ENCODE measurements at places on chromosomes 12 and 14. TPM values are rescaled to one million over a fixed set of nuclear protein-coding genes. Genes with fewer than 3 reads are reported as not detected.

DNA sequence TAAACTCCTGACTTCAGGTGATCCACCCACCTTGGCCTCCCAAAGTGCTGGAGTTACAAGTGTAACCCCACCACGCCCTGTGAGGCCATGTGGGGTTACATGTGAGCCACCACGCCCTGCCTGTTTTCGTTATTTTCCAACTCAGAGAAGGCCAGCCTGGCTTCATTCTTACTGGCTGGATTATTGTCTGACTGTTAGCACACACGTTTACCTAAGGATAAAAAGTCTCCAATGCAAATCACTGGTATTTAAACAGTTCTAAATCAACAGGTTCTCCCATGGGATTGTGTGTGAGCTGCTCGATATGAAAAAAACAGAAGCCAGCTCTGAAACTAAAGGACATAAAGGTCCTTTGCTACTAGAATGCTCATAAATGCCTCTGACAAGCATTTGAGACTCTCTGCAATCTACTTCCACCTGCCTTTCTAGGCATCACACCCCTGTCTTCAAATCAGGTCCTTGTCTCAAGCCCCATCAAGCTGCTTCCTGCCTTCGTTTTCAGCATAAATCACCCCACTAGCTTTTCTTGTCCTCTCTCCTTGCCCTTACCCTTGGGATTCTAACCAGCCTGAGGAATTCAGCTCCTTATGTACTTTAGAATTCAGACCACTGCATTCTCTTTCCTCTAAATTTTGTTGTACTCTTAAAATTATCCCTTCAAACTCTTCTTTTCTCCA is 265.0 kb downstream of the DUSP6 start:
- H3K4me1 ChIP-seq: peaks cover 41% of the 10 kb centered on the region
- H3K4me3 ChIP-seq: no peak overlapping the region

GRCh38 chr12:48968467-48968866 is 3.1 kb downstream of the WNT10B start:
- no peak overlapping the region for H3K27ac ChIP-seq
- no peak for DNase-seq
- peaks cover 29% of the 10 kb centered on the region for H3K27me3 ChIP-seq

- H3K27ac ChIP-seq: no peak overlapping the region
- no peak overlapping the region for H3K4me3 ChIP-seq
- H3K27me3 ChIP-seq: no peaks in the 10 kb centered on the region
- H3K36me3 ChIP-seq: no peaks in the 10 kb centered on the region
- DNase-seq: no peak
- peaks cover 4% of the 10 kb centered on the region for H3K4me1 ChIP-seq
Measured at GRCh38 chr12:80178846-80179245, 79.5 kb downstream of the OTOGL start.

DNA sequence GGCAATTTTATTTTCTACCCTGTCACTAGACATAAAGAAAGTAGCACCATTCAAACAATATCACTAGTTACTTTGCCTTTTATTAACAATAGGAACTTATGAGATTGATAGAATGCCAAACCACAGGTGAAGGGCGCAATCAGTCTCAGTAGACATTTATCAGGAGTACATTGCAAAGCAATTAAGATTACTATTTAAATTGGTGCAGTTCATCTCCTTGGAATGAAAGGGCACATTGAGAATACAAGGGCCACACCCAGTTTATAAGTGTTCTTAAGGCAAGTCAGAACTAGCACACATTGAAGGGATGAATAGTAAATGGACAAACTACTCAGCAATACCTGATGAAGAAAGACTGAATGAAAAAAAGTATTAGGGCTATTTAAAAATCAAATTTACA is 601.4 kb downstream of the C12orf50 start:
- no peaks in the 10 kb centered on the region for H3K36me3 ChIP-seq
- H3K27ac ChIP-seq: no peak overlapping the region
- H3K4me1 ChIP-seq: no peaks in the 10 kb centered on the region

- no peak overlapping the region for H3K4me3 ChIP-seq
- H3K27me3 ChIP-seq: no peaks in the 10 kb centered on the region
- H3K36me3 ChIP-seq: no peaks in the 10 kb centered on the region
- no peaks in the 10 kb centered on the region for H3K4me1 ChIP-seq
- H3K27ac ChIP-seq: no peak overlapping the region
Measured at GRCh38 chr12:100897240-100897639, 102.7 kb downstream of the ANO4 start.

- no peaks in the 10 kb centered on the region for H3K27me3 ChIP-seq
- DNase-seq: no peak
- H3K4me1 ChIP-seq: no peaks in the 10 kb centered on the region
- H3K36me3 ChIP-seq: no peaks in the 10 kb centered on the region
Measured at GRCh38 chr14:28879573-28879996, 113.0 kb downstream of the FOXG1 start.

GRCh38 chr14:24392325-24393091 is 6.3 kb upstream of the NYNRIN start:
- H3K4me1 ChIP-seq: peaks cover 31% of the 10 kb centered on the region
- DNase-seq: no peak
- H3K4me3 ChIP-seq: no peak overlapping the region

DNA sequence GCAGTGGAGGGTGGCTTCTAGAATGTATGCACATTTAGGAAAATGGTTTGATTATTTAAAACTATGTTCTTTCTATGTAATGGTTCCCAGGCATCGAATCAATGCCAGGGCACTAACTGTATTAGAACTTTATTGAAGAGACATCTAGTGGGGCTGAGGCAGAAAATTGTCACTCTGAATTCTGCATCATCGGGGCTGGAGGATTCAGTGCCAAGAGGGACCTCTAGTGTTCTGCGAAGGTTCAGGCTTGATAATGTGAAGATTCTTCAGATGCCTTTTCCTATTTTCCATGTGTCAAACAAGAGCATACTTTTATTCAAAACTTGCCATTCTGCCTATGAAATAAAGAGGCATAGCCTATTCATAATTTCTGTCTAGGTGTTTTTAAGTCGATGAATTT is 146.3 kb downstream of the CAND1 start:
- H3K27me3 ChIP-seq: no peaks in the 10 kb centered on the region
- H3K36me3 ChIP-seq: peaks cover 4% of the 10 kb centered on the region
- DNase-seq: peak; percentile 10
- H3K4me3 ChIP-seq: no peak overlapping the region
- H3K4me1 ChIP-seq: peaks cover 2% of the 10 kb centered on the region

- peaks cover 8% of the 10 kb centered on the region for H3K27me3 ChIP-seq
- peak; percentile 70 for DNase-seq
- peak within 1 kb of the TSS; percentile 94 for H3K4me3 ChIP-seq
- peaks cover 10% of the 10 kb centered on the region for H3K36me3 ChIP-seq
- peak within 1 kb of the TSS; percentile 76 for H3K27ac ChIP-seq
Measured at GRCh38 chr14:50396631-50397389, at the start of gene CDKL1. Gene CDKL1 (minus strand): TSS chr14:50396881. CDS start chr14:50395868, 1,013 bp downstream.

DNA sequence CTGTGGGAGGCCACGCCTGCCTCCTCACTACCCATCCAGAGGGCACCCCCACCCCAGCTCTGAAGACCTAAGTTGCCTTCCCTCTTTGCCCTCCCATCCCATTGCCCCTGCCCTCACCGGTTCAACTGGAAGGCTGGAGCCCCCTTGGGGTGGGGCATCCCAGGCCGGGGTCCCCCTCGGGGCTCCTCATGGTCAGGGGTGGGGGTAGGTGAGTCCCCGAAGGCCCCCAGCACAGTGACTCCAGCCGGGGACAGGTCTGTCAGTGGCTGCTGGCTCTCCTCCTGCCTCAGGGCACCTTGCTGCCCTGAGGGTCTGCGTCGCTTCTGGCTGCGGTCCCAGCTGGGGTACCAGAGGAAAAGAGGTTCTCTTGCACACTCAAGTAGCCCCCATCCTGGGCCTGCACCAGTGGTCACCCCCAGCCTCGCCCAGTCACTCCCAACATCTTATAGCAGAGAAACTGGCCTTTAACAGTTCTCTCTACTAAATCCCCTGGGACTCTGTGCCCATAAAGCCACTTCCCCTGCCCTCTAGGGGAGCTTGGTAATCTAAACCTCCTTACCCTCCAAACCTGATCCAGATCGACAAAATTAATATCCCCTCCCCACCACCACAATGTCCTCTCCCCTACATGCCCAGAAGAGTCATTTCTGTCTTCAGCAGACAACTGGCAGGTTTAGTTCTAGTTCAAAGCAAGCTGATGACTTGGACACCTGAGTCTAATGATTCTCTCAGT is 5.1 kb downstream of the PIANP start:
- no peak overlapping the region for H3K27ac ChIP-seq
- no peak overlapping the region for H3K4me3 ChIP-seq
- H3K4me1 ChIP-seq: peaks cover 25% of the 10 kb centered on the region

- H3K4me1 ChIP-seq: no peaks in the 10 kb centered on the region
- H3K27ac ChIP-seq: no peak overlapping the region
- H3K4me3 ChIP-seq: no peak overlapping the region
Measured at GRCh38 chr12:108455706-108456105, 59.4 kb upstream of the FICD start.

DNA sequence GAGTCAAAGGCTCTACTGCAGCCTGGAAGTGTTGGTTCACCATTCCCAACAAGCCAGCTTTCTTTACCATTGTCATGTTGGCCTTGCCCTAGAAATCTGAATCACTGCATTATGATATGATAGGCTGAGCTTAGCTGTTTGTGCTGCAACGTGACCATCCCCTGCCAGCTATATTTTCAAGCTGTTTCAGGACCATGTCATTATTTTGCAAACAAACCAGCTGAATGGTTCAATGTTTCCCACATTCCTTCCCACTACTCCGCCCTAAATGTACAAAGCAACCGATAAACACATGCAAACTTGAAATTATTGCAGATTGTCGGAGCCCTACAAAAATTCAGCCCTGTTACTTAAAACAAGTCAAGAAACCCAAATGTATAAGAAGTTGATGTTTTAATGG is 136.1 kb downstream of the KICS2 start:
- no peak for DNase-seq
- H3K27ac ChIP-seq: no peak overlapping the region
- H3K36me3 ChIP-seq: peaks cover 21% of the 10 kb centered on the region
- peaks cover 1% of the 10 kb centered on the region for H3K27me3 ChIP-seq
- H3K4me3 ChIP-seq: no peak overlapping the region
- peaks cover 9% of the 10 kb centered on the region for H3K4me1 ChIP-seq

GRCh38 chr12:93186131-93186530 is 191.6 kb upstream of the NUDT4 start:
- H3K27me3 ChIP-seq: peaks cover 3% of the 10 kb centered on the region
- no peak overlapping the region for H3K4me3 ChIP-seq
- H3K36me3 ChIP-seq: no peaks in the 10 kb centered on the region
- no peak overlapping the region for H3K27ac ChIP-seq

GRCh38 chr12:13340149-13340548 is 143.6 kb downstream of the EMP1 start:
- H3K36me3 ChIP-seq: no peaks in the 10 kb centered on the region
- no peak for DNase-seq
- no peak overlapping the region for H3K27ac ChIP-seq
- no peak overlapping the region for H3K4me3 ChIP-seq
- H3K27me3 ChIP-seq: peaks cover 1% of the 10 kb centered on the region
- peaks cover 2% of the 10 kb centered on the region for H3K4me1 ChIP-seq

SOX5 gene
- total RNA-seq: 23.1 TPM

BCL2L14 gene
- total RNA-seq: 0.64 TPM

SIX6 gene
- not detected for total RNA-seq
